NCI-H187 (cell line): ENCODE measurements at places on chromosomes 6 and 20.

GRCh38 chr6:113805173-113805790 lies 51.9 kb upstream of the MARCKS start:
- DNase-seq, result no peak

DNA sequence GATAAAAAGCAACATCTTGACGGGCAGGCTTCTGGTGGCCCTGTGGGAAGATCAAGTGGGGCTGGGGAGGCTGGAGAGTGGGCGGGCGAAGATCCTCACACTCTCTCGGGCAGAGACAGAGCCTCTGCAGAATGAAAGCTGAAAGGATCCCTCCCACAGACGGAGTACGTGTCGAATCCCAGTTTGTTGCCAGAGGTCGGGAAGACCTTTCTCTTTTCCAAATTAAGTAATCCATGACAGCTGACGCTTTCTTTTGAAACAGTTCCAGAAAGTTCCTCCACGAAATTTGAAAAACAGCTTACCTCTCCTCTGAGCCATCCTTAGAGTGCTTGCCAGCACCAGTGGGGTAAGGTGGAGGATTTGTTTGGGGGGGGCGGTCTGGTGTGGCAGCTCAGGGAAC lies 155.6 kb upstream of the SMLR1 start:
- no peak for DNase-seq

GRCh38 chr20:9503526-9504245 lies 10.7 kb upstream of the LAMP5 start:
- no peak for DNase-seq

DNA sequence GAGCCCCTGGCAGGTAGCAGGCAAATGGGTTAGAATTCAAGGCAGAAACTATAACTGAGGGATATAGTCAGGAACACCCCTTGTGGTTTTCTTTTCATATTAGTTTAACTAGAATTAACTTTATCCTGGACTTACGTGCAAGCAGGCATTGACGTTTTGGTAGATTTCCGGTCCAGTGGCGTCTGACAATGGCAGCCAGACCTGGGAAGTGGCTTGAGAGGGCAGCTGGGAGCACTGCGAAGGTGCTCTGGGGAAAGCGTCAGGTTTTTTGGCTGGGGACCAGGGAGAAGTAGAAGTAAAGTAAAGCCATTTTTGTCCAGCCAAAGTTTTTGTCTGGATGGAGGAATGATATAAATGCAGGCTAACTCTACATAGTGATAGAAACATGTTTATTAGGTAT lies 8.4 kb upstream of the ACSS1 start:
- DNase-seq, result no peak

DNA sequence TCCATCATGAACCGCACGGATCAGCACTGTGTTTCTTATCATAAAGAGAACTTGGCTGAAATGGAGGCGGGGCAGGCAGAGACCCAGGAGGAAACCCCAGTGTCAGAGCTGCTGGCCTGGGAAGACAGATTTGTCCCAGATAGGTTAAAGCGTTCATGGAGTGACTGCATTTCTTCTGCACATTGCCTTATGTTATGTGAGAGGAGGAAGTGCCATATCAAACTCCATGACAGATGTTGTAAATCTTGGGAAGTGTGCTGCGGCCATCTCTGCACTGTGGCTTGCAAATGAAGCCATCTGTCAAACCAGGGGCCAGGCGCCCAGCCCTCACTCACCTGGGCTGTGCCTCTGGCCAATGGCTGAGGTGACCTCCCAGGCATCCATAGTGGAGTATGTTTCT lies 163.0 kb downstream of the SLC24A3 start:
- DNase-seq, result no peak

GRCh38 chr6:131867744-131868143 lies 59.9 kb downstream of the ENPP1 start:
- DNase-seq, result no peak

DNA sequence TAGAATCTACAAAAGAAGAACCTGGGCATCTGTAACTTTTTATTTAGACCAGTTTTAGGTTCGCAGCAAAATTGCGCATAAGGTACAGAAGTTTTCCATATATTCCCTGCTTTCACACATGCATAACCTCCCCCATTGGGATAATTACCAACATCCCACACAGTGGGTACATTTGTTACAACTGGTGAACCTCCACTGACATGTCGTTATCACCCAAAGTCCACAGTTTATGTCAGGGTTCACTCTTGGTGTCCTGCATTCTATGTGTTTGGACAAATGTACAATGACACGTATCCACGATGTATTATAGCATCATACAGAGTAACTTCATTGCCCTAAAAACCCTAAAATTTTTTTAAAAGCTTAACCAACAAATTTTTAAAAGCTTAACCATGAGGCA lies 109.7 kb downstream of the SMLR1 start:
- DNase-seq, result no peak

DNA sequence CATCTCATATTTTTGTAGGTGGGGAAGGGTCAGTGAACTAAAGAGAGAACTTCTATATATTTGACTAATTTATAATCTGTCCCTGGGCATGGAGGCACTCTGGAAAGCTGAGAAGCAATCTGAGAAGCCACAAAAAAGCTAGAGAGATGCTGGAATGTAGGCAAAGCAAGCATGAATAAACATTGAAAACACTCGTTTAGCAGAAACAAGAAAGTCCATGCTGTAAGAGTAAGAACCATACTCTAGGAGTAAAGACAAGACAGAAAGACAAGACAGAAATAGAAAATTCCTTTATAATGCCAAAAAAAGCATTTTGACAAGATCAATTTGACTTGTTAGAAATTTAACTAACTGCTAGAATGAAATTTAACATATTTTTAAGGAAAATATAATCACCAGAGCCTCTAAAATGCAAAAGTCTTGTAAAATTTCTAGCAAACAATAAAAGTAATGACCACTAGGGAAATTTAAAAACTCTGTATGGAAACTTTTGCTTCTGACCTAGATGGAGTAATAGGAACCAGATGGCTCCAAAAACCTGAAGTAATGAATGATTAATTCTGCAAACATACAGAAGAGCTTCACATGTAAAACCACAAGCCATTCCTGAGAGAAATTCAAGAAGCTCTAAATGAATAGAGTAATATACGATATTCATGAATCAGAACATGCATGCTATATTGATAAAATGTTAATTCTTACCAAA lies 625.7 kb upstream of the PTCHD4 start:
- no peak for DNase-seq

DNA sequence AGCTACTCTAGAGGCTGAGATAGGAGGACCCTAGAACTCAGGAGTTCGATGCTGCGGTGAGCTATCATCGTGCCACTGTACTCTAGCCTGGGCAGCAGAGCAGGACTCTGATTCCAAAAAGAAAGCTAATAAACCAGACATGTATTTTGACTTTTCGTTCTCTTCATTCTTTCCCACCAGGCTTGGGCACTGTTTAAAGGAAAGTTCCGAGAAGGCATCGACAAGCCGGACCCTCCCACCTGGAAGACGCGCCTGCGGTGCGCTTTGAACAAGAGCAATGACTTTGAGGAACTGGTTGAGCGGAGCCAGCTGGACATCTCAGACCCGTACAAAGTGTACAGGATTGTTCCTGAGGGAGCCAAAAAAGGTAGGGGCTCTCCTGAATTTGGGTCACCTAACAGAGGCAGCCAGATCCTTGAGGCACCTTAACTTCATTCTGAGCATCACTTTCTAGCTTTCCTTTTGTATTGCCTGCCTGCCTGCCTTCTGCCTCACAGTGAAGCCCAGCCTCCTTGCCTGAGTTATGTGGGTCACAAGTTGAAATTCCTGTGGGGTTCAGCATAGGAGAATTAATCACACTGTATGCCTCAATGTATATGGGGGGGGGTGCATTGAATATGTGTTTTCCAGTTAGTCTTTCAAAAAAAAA lies 3.2 kb downstream of the IRF4 start:
- no peak for DNase-seq

DNA sequence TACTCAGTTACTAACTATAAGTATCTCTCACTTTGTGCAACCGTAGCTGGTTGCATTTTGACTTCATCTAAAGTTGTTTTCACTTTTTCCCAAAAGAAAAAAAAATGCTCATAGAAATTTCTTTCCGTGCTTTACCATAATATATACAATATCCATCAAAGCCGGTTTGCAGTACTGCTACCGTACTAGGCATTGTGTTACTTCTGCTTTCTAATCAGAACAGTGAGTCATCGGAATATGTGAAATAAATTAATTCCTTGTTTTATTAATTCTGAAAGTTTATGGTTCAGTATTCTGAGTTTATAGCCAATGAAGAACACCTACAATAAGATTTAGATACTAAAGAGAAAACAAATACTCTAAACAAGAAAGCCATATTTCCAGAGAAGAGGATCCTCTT lies 72.5 kb downstream of the TNFRSF21 start:
- DNase-seq, result no peak

DNA sequence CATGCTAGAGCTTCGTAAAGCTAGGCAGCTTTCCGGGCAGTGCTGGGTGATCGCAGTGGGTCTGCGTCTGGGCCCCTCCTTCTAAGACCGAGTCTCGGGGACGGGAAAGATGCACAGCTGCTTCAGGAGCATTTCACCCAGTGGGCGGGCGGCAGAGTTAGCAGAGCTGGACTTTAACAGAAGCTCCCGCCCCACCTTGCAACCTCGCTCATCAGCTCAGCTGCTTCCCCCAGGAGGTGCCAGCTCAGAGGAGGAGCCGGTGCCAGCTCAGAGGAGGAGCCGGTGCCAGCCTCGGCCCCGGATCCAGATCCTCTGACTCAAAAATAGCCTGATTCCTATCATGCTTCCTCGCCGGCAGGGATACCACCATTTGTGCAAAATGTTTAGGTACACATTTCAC lies 94.5 kb upstream of the RPS6KA2 start:
- DNase-seq, result no peak
